ENCODE measurements at places on chromosomes 3 and 15.

DNA sequence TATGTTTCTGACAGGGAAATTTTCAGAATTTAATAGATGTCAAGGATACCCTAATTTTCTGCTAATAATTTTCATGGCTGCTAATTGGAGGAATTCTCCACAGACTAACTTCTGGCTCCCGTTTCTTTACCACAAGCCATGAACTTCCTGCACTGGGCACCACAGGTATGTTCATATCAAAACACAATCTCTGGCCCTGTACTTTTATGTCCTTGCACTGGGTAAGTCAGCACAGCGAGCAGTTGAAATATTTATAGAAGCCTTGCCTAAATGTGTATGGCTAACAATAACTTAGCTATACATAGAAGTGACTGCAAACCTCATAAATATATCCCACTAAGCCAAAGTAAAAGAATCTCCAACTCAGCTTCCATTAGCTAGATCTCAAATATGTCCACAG lies 246.9 kb downstream of the ZIC1 start:
- no peak for DNase-seq

DNA sequence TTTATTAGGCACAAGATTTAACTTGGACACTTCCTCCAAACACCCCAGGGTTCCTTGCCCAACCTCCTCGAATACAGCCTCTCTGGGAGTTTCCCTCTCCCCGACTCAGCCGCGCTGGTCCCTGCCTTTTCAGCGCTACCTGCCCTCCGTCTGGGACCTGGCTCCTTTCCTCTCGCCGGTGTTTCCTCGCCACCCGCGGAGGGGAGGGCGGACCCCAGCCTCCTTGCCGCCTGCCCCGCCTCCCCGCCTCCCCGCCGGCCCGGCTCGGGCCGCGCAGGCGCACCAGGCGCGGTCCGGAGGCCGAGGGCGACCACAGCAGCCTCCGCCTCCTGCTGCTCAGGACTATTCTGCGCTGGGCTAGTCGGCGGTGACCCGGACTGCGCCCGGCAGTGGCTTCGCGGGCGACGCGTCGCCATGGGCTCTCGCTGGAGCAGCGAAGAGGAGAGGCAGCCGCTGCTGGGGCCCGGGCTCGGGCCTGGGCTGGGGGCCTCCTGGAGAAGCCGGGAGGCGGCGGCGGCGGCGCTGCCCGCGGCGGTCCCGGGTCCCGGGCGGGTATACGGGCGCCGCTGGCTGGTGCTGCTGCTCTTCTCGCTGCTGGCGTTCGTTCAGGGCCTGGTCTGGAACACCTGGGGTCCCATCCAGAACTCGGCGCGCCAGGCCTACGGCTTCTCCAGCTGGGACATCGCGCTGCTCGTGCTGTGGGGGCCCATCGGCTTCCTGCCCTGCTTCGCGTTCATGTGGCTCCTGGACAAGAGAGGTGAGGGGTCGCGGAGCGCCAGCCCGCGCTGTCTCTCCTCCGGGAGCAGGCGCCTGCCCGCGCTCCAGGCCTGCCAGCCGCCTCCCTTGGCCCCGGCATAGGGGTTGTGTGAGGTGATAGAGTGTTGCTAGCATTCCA lies at the start of gene SLC49A4:
Gene SLC49A4 (plus strand): TSS at position 291 of the 895 bp plus-strand sequence. CDS start 124 bp downstream, at position 415.
- DNase-seq = peak; percentile 37

- DNase-seq = no peak
Measured at GRCh38 chr3:100879195-100879810, 113.9 kb downstream of the ABI3BP start.

- no peak for DNase-seq
Measured at GRCh38 chr15:65940618-65940909, 71.3 kb downstream of the RAB11A start.

Data from fibroblast of skin of left quadriceps (primary cell).